ENCODE measurements at places on chromosomes 3 and 15. TPM values are rescaled to one million over a fixed set of nuclear protein-coding genes. Genes with fewer than 3 reads are reported as not detected.

- H3K4me1 ChIP-seq: no peaks in the 10 kb centered on the region
- H3K27ac ChIP-seq: no peak overlapping the region
- no peaks in the 10 kb centered on the region for H3K36me3 ChIP-seq
- no peaks in the 10 kb centered on the region for H3K27me3 ChIP-seq
Measured at GRCh38 chr3:117567906-117568305, 858.3 kb downstream of the TUSC7 start.

GRCh38 chr3:101857301-101857741 lies 8.0 kb downstream of the NFKBIZ start:
- no peaks in the 10 kb centered on the region for H3K4me1 ChIP-seq
- H3K4me3 ChIP-seq: no peak overlapping the region
- no peak for DNase-seq
- H3K36me3 ChIP-seq: no peaks in the 10 kb centered on the region

DNA sequence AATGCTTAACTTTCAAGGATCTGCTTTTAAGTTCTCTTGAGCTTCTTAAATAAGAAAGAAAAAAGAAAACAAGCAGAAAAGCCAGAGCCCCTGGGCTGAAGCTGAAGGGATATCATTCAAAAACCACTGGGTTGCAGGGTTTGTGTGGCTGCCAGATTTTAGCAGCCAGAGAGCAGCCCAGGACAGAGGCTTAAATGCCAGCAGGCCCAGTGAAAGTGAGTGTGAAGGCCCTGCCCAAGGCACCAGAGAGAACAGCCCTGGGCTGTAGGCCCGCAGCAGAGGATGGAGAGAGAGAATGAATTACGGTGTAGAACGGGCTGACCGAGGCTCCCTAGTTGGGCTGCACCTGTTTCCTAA lies 106.3 kb upstream of the BOC start:
- no peak overlapping the region for H3K4me3 ChIP-seq
- no peaks in the 10 kb centered on the region for H3K27me3 ChIP-seq
- no peak overlapping the region for H3K27ac ChIP-seq
- no peaks in the 10 kb centered on the region for H3K36me3 ChIP-seq
- no peak for DNase-seq
- H3K4me1 ChIP-seq: peaks cover 5% of the 10 kb centered on the region

GRCh38 chr3:161101609-161102008 lies 3.5 kb downstream of the B3GALNT1 start:
- H3K27me3 ChIP-seq: no peaks in the 10 kb centered on the region
- DNase-seq: no peak
- peaks cover 9% of the 10 kb centered on the region for H3K4me1 ChIP-seq
- no peak overlapping the region for H3K27ac ChIP-seq

- no peak for DNase-seq
- no peak overlapping the region for H3K27ac ChIP-seq
- no peaks in the 10 kb centered on the region for H3K27me3 ChIP-seq
- no peak overlapping the region for H3K4me3 ChIP-seq
Measured at GRCh38 chr3:74000725-74001124, 376.0 kb upstream of the PDZRN3 start.

Gene KY
- 0.60 TPM for total RNA-seq
